Bronchial epithelial cell (primary cell): ENCODE measurements at places on chromosomes 7 and 10. TPM values are rescaled to one million over a fixed set of nuclear protein-coding genes. Genes with fewer than 3 reads are reported as not detected.

EVX1 gene
- not detected in 2 replicates for total RNA-seq

CFAP46 gene
- total RNA-seq: 0.26 and 0.38 TPM in 2 replicates

ZNF33B gene
- 11.5 and 22.6 TPM in 2 replicates for total RNA-seq

SDHAF3 gene
- total RNA-seq: 9.5 and 11.9 TPM in 2 replicates

UCN3 gene
- not detected in 2 replicates for total RNA-seq

RBM28 gene
- total RNA-seq: 17.1 and 18.1 TPM in 2 replicates
